ENCODE measurements at places on chromosomes 5 and 9.
A peak's percentile ranks its signal among the peaks of the same experiment; 100 is the strongest.

DNA sequence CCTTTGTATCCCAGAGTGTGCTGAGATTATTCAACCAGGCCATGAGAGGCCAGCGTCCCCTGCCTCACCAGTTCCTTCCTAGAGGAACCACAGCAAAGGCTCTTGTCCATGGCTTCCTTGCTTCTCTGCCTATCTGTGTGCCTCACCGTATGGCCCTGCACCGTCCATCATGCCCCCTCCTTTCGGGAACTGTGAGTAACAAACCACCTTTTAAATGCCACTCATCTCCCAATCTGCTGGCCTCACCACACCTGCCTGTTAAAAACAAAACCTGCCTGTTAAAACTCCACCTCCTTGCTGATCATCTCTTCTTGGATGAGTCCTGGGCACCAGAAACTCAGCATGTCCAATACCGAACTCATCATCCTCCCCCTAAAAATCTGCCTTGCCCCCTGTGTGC is 4.4 kb upstream of the OR2Y1 start:
- DNase-seq, result peak; percentile 6

- no peak for DNase-seq
Observed at GRCh38 chr9:90044710-90045151, 439.9 kb downstream of the GADD45G start.

DNA sequence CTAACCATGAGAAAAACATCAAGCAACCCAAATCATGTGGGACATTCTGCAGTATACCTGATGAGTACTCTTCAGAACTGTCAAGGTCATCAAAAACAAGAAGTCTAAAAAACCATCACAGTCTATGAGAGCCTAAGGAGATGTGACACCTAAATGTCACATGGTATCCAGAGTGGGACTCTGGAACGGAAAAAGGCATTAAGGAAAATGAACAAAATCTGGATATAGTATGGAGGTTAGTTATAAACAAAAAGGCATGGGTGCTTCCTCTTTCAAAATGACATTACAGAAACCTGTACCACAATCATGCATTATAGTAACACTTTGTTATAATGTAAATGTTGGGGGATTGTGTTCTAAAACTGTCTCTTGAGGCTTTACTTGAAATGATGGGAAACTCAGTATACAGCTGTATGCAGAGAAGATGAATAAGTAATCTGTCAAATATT is 47.4 kb downstream of the PRKACG start:
- no peak for DNase-seq

GRCh38 chr9:92974761-92975755 is 27.7 kb downstream of the FGD3 start:
- no peak for DNase-seq

DNA sequence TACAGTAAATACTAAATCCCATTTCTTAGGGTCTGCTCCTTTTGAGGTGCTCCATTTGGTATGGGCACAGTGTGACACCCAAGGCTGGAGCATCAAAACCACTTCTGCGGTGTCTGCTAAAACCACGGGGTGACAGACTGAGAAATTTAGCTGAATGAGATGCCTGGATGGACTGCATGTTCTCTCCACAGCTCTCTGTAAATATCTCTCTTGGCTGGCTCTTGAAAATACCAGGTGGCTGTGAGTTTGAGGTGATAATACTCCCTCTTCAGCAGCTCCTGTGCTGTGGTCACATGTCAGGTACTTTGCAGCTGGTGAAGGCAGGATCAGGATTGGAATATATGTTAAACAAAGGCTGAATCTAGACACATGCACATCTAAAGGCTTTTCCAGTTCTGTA is 93.7 kb upstream of the SIMC1 start:
- no peak for DNase-seq

- no peak for DNase-seq
Observed at GRCh38 chr9:123321616-123322272, 34.3 kb upstream of the CRB2 start.

- DNase-seq, result no peak
Observed at GRCh38 chr9:75812141-75812540, 78.3 kb upstream of the PCSK5 start.

- DNase-seq, result no peak
Observed at GRCh38 chr5:54492178-54492577, 25.4 kb upstream of the SNX18 start.

DNA sequence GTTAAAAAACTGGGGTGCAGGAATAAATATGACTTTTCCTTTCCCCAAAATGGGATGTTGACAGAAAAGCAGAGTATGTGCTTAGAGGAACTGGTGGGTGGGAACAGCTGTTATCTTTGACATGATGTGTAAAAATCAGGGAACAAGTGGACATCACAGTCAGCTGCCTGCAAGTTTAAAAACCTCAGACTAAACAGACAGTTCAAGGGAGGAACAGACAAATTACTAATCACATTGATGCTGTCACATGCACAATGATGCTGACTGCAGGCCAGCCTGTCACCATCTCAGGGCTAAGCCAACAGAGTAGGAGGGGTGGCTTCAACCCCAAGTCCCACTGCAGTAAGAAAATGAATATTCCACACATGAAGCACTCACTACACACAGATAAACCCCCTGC is 38.2 kb upstream of the UBAP2 start:
- no peak for DNase-seq

GRCh38 chr5:174503461-174504265 is 220.7 kb upstream of the MSX2 start:
- no peak for DNase-seq
